Activated T-cell treated with anti-CD3 and anti-CD28 coated beads, Interleukin-2, amount 50 U/mL, for 4 hours (primary cell): ENCODE measurements at places on chromosomes 7 and 10.

GRCh38 chr7:133854739-133855138, 272.4 kb upstream of the LRGUK start:
- no peak for DNase-seq

GRCh38 chr7:46658281-46658680, 737.2 kb upstream of the IGFBP3 start:
- no peak for DNase-seq

GRCh38 chr10:95261926-95262325, 28.9 kb downstream of the PDLIM1 start:
- DNase-seq = no peak

DNA sequence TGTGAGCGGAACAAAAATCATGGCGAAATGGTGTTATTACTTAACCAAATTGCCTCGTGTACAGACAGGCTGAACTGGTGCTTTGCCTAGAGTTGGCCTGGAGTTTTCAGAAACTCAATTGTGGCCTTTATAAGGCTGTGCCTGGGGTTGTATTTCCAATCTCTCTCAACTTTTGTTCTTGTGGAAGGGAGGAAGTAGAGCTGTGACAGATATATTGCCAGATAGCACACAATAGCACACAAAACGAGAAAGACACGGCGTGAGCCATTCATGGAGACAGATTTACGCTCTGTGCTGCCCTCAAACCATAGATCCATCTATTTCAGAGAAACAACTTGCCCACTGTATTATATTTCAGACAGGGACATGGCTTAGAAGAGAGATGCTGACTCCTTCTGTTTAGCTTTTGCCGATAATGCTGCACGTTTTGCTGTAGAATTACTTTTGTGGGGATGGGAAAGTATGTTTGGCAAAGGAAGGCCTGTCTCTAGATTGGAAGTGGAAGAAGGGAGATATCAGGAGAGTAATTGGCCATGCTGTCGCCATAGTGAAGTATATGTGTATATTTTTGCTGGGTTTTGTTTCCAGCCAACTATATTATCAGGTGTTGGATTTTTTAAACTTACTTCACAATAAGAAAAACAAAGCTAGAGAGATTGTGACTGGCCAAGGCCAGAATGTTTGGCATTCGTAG, 80.4 kb downstream of the AUTS2 start:
- no peak for DNase-seq

- no peak for DNase-seq
Observed at GRCh38 chr10:72784551-72785351, 92.8 kb downstream of the MCU start.

DNA sequence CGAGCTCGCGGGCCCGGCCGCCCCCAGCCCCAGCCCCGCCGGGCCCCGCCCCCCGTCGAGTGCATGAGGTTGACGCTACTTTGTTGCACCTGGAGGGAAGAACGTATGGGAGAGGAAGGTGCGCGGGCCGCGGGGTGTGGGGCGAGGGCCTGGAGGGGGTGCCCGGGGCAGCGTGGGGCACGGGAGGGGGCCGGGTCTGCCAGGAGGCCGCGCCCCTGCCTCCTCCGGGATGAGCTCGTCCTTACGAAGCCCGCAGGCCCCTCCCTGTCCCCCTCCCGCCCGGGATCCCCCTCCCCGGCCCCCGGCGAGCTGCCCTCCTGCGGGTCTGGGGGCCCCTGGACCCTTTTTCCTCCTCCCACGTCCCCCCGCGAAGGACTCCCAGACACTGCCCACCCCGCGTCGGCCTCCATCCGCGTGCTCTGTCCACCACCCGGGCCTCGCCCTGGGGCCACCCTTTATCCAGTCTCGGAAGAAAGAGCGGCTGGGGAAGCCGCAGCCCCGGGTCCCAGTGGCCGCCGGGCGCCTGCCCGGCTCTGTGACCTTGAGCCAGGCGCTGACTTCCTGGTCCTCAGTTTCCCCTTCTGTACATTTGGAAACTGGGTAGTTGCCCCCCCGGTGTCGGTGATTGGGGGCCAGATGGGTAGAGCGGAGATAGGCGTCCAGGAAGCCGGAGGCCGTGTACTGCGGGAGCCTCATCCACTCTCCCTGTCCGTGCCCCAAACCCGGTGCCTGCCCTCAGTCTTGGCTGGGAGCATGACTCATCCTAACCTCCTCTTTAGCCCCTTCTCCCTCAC, 521 bp downstream of the LIMK1 start:
- no peak for DNase-seq

DNA sequence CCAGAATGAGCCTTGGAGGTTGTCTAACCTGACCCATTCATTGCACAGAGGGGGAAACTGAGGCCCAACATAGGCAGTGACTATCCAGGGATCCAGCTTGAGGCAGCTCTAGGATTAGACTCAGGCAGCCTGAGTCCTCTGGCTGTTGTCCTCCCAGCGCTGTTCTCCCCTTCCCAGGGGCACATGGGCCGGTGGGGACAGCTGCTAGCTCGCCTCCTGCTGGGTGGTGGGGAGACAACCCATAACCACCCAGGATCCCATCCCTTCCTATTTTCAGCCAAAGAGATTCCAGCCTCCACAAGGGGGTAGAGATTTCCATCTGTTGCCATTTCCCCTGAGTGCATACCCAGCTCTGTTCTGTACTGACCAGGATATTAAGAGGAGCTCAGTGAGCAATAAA, 145.1 kb upstream of the GPR26 start:
- DNase-seq = no peak

DNA sequence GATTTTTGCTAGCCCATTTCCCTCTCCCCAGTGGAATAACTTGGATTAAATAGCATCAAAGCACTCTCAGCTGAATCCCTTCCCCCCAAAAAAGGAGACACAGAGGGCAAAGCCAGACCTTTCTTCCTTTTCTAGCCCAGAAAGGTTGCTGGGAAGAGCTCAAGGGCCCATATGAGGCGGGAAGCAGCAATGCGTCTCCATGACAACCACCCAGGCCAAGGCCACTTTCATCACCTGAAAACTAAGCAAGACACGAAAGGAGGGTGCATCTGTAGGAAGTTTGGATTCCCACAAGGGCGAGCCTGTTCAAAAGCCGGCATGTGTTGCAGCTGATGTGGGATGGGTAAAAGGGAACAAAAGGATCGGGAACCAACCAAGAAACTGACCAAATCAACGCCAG, 229.1 kb downstream of the PLXNA4 start:
- DNase-seq = no peak

DNA sequence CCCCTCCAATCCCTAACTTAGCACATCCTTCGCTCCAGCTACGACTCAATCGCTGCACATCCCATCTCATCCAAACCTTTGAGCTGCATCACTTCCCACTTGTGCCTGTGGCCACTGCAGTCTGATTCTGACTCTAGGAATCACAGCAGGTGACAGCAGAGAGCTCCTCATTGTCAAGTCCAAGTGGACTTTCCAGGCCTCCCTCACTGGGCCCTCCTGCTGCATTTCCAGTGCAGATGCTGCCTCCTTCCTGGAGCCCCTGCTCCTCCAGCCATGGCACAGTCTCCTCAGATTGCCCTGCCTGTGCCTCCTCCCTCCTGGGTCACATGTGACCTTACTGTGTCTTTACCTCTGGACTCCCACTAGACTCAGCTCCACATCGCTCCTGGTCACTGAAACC, 157.3 kb downstream of the USP6NL start:
- no peak for DNase-seq

DNA sequence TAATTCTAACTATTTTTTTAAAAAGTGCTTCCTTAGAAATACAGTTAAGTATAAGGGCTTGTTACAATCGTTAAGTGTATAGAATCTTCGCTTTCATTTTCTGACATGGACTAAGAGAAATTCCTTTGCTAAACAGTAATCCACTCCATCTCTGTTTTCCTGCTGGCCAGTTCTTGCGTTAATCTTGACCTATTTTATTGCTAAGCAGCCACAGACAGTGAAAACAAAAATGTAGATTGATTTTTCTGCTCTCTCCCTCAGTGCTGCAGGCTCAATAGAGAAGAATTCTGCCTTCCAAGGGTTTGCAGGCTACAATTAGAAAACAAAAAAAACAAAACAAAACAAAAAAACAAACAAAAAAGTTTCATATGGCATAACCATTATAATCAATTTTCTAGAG, 310.4 kb upstream of the ADARB2 start:
- no peak for DNase-seq

DNA sequence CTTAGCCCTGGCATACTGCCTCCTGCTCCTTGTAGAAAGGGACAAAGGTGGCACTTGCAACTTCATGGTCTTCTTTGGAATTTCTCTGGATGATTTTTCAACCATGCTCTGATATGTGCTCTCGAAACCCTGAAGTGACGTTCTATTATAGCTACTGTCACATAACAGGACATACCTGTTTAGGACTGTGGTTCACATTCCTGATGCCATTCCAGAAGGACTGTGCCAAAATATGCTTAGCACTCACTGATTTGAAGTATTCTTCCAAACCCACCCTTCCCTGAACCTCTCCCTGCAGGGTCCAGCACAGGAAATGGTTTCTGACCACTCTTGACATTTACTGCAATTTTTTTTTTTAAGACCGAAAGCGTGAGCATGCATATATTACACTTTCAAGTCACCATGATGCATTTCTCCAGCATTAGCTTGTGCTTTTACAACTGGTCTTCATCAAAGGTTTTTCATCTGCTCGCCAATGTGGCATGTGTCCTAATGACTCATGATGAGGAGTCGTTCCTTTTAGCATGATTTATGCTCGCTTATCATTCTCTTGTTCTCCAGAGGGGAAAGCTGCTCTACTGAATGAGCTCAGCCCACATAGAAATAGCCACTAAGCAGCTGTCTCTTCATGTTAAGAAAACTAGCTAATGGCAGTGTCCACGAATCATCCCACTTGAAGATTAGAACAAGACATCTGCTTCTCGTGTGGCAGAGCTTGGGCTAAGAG, 135.2 kb downstream of the ADAM12 start:
- no peak for DNase-seq

DNA sequence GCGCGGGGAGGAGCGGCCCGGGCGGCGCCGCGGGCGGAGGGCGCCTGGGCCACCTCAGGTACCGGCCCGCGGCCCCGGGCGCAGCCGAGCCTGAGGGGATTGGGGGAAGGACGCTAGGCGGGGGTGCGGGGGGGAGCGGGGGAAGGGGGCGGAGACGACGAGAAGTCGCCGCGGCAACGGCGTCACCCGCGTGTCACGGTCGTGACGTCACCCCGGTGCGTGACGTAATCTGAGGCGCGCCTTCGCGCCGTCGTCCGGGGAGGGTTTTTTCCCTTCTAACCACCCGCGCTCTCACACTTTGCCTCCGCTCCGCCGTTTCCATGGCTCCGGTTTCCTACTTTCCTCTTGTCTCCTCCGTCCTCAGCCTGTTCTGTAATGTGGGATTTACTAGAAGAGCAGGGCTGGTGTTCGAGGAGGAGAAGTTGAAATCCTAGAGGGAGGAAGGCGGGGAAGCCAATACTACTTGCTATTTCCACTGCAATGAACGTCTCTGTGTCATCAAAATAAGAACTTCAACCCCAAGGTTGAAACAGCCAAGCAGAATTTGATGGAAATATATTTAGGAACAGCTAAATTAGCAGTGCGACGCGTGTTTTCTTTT, at the start of gene BRAF:
BRAF (minus strand) TSS at position 109 of the 601 bp plus-strand sequence. CDS start 226 bp downstream, outside the sequence.
- peak; percentile 96 for DNase-seq

GRCh38 chr10:101485207-101485606, 102.8 kb downstream of the POLL start:
- DNase-seq = no peak

GRCh38 chr7:122143376-122143750, 686 bp downstream of the AASS start:
- DNase-seq = peak; percentile 4

- DNase-seq = no peak
Observed at GRCh38 chr7:28893888-28894287, 64.2 kb downstream of the TRIL start.

- DNase-seq = no peak
Observed at GRCh38 chr7:95066737-95067530, 159.5 kb downstream of the PPP1R9A start.

GRCh38 chr10:116952729-116953128, 52.3 kb downstream of the SHTN1 start:
- no peak for DNase-seq

DNA sequence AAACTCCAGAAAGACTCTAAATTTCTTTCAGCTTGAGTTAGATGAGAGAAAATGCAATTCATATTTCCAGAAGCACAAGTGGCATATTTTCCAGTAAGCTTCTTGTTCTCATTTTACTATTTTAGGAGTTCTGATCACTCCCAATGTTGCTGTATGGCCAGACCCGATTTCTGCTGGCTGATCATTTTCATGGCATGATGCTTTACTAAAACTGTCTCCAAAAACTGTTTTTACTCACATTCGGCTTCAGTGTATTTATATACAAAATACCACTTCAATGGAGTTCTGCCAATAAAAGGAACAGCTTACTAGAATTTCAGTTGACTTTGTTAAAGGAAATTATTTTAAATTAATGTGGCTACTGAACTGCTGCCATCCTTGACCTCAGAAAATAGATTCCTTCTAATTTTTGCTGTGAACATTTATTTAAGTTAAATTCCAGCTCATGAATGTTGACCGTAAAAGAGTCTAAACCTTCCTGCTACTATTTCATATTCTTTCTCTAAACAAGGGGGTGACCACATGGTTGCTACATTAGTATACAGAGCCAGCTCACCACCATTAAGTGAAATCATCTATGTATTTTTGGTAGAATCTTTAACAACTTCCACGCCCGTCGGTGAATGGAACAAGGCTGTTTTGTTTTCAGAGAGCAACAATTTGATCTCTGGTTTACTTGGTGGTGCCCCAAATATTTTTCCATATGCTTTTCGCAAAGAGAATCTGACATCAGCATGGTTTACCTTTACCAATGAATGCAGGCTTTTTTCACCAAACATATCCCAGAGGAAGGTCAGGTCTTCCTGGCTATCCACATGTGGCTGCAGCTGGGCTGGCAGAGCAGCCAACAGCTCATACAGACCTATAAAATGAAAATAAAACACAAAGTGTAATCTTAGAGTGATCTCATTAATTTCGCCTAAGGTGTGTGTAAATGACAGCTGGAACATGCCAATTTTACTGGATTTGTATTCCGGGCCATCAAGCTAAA, 101.2 kb downstream of the MPP7 start:
- no peak for DNase-seq

DNA sequence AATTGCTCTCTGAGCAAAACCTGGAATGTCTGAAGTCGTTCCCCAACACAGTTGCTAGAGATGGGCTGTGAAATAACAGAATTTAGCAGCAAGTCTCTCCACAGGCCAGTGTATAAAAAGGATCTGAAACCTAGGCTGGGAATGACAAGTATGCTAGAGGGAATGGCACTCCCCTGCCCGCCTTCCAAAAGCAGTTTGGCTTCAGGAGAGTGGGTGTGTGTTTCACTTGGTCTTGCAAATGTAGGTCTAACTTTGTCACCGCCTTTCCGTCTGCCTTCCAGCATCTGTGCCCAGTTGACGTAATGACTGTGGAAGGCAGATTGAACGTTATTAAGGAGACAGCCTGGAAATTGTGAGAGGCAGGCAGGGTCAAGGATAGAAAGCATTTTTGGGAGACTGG, 18.0 kb upstream of the MTURN start:
- no peak for DNase-seq

DNA sequence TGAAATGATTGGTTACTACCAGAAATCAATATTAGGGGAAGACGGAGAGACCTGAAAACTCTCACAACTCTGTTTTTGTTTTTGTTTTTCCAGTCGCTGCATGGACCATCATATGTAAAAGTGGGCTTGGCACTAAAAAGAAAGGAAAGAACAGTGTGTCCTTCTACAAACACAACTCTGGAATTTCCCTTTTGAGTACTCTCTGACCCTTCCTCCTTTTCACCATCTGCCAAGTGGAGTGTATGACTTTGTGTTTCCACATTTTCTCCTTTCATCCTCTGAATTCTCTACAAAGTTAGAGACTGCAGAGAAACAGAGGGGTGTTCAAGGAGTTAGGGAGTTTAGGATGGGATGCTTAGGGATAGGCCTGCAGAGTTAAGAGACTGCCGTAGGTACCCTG, 92.0 kb downstream of the MDFIC start:
- DNase-seq = no peak

- no peak for DNase-seq
Observed at GRCh38 chr10:5776136-5776880, 36.9 kb downstream of the GDI2 start.
